ENCODE measurements at places on chromosomes 1 and 21. TPM values are rescaled to one million over a fixed set of nuclear protein-coding genes. Genes with fewer than 3 reads are reported as not detected.

Gene SPEN
- total RNA-seq = 47.4 TPM

Gene CBR3
- 13.4 TPM for total RNA-seq

Gene MAP3K21
- 11.3 TPM for total RNA-seq

Gene GNL2
- 58.6 TPM for total RNA-seq

Gene BARHL2
- not detected for total RNA-seq

Data from A549 treated with ZK216348 at 1 μM for 4 hours (cell line).